ENCODE measurements at places on chromosomes 11 and 22.

DNA sequence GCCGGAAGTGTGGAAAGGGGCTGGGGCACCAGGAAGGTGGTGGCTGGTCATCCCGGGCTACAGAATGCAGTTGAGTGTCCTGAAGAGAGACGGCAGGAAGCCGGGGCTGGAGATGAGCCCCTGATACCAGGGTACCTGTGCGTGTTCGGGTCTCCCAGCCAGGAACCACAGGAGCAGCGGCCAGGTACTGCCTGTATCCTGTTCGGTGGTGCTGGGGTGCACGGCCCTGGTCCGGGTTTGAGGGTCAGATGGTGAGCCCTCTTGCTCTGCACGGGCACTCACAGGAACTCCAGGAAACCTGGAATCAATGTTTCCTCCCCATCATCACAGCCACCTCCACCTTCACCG is 253.1 kb upstream of the B3GAT1 start:
- no peak for DNase-seq

DNA sequence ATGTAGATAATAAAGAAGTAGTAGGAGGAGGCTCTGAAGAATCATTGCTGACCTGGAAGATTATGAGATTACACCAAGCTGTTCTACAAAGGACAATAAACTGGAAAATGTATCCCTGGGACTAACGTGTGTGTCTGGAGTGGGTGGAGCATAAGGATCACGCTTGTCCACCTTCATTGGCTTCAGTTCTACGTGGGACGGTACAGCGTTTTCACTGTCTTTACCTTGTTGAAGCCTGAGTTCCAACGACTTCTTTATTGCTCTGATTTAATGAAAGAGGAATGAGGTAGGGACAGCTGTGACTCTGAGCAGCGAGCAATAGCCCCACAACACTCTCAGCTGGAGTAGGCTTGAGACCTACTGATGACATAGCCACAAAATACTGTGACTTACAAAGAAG is 87.0 kb downstream of the ARHGAP42 start:
- no peak for DNase-seq

GRCh38 chr11:78022397-78023396 is at the start of gene KCTD14:
TSS of gene KCTD14 (minus strand) at chr11:78023276. CDS start at chr11:78023249, 27 bp downstream.
- DNase-seq: no peak

DNA sequence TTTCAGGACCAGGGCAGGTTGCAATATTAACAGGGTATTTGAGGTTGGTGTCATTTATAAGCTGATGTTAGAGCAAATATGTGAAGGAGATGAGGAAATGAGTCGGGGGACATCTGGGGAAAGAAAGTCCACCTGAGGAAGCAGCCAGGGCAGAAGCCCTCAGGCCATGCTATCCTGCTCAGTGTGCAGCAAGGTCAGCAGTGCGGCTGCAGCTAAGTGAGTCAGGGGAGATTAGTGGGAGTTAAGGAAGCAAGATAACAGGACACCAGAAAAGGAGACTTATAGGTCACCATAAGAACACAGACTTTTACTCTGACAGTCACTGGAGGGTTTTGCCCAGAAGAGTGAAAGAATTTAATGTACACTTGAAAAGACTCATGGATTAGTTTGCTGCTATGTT is 468.9 kb downstream of the NTM start:
- no peak for DNase-seq

GRCh38 chr11:47282462-47282861 is 12.5 kb downstream of the MADD start:
- DNase-seq: no peak

DNA sequence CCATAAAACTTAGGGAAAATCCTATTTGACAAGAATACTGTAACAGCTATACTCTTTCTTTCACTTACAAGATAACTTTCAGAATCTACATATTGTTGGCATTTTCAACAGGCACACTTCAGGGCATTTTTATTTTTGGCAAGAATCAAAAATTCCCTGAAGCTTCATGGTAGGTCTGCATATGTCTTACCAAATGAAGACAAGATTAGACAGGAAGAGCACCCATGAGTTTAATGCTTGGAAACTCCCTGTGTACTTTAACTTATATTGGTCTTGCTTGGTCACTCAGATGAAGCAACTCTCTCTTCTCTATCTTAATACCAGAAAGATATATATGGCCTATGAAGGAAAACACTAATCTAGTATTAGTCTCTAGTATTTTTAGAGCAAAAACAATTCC is 137.7 kb downstream of the ATG16L2 start:
- no peak for DNase-seq

DNA sequence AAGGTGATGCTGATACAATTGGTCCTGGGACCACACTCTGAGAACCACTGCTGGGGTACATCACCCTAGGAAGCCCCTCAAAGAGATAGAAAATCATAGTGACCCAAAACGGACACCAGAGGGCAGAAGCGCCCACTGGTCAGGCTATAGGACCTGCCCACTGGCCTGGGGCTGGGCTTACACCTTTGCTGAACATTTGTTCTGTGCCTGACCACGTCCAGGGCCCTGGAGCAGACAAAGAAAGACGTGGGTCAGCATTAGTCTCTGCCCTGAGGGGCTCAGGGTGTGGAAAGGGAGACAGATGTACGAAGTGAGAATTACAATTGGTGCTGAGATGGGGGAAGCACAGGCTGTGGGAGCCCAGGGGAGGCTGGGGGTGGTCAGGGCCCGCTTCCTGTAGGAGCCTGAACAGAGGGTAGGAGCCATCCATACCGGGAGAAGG is 14.4 kb upstream of the SERPINH1 start:
- DNase-seq: no peak

- DNase-seq: no peak
Observed at GRCh38 chr11:16191868-16192240, 164.5 kb downstream of the SOX6 start.

- DNase-seq: no peak
Observed at GRCh38 chr22:29892315-29893156, 9.6 kb downstream of the MTMR3 start.

DNA sequence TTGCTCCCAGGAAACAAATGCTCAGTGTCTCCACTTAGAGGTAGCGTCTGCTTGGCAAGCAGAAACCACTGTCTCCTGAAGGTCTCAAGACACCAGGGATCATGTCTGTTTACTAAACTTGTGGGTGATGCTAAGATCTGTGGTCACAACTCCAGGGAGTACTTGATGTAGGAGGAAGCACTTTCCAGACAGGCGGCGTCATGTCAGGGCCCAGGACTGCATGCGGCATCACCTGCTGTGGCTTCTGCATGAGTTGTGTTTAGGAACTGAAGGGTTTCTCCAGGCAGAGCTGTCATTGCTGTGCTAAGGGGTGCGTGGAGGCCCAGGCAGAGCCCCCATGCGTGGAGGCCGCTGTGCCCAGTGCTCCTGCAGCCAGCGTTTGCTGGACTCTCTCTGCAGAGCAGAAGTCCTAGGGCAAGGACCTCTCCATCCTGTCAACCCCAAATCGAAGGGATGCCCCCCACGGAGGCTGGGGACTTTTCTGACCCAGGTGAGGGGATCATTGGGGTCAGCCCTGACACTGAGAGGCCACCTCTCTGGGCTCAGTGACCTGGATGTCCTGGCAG is 8.1 kb upstream of the PANX2 start:
- DNase-seq: no peak

- peak; percentile 83 for DNase-seq
Observed at GRCh38 chr11:8810540-8811301, 100.3 kb upstream of the AKIP1 start.

GRCh38 chr22:43148581-43148980 is 2.8 kb upstream of the TSPO start:
- DNase-seq: no peak

- peak; percentile 60 for DNase-seq
Observed at GRCh38 chr11:77819921-77820564, 479 bp downstream of the RSF1 start.

GRCh38 chr11:35714882-35715627 is 52.5 kb downstream of the TRIM44 start:
- no peak for DNase-seq

GRCh38 chr11:13160346-13160745 is 117.2 kb upstream of the BMAL1 start:
- peak; percentile 10 for DNase-seq

DNA sequence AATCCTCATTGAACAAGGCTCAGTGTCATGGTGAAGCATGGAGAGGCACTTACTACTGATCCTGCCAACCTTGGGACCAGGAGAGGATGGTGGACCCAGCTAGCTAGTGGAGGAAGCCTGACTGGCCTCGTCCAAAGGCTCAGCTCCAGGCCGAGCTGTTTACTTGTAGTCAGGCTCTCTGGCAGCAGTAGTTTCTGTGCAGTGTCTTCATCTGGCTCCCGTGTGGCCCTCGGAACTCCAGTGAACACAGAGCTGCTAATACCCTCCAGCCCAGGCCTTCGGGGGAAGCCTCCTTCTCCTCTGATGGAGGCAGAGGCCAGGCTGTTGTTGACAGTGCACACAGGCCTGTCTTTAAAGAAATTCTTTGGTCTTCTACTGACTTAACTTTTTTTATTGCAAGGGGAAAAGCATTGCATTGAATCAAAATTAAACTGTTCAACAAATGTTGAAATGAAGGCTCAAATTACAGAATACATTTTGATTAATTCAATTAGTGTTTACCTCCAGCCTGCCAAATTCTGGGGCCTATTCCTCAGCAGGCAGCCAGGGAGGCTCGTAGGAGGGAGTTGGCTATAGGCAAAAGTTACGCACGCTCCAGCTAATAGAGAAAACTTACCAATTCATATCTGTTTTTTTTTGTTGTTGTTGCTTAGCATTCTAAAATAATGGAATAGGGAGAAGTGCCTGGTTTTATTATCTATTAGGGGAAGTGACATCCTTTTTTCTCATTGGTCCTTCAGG is 18.8 kb downstream of the PPFIBP2 start:
- no peak for DNase-seq

DNA sequence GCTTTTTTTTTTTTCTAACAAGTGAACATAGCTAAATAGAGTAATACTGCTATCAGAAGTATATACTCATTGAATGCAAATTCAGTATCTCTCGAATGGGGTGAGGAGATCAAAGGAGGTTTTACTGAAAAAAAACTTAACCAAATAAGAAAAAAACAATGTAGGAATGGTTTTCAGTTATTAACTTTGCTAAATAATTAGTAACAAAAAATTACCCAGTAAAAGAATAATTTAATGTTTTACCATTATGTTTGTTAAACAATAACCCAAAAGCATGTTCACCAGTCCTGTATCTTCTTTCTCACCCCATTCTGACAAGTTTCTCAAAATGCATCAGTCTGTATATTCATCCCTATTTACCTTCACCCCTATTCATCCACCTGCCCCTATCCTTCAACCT is 22.6 kb upstream of the CTSC start:
- no peak for DNase-seq

GRCh38 chr11:27976262-27976661 is 131.7 kb downstream of the KIF18A start:
- DNase-seq: no peak

DNA sequence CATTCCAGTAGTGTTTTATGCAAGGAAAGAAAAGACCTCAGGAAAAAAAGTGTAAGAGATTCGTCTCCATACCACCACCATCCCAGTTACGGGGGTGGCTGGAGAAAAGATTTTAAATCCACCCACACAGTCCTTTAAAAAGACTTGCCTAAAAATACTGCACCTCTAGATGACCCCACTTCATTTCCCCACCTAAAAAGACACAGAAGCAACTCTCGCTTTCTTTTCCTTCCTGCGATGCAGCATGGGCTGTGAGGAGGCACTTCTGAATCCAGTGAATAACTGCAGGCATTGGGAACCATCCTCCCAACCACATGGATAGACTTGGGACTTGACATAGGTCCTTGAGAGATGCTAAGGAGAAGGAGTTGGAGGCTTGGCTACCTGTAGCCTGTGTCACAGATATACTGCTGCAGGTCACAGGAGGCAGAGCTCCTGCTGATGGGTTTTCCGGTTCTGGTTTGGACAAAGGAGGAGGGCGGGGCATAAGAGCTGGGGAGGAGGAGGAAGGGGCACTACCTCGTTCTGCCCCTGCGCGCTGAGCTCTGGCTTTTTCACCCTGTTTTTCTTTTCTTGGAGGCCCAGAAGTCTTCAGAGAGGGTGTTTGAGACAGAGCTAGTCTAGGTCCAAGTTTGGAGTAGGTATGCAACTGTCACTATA is 285.9 kb downstream of the NTM start:
- DNase-seq: no peak

- peak; percentile 90 for DNase-seq
Observed at GRCh38 chr11:6468712-6469495, 4.8 kb downstream of the TRIM3 start.

GRCh38 chr11:8384199-8384821 is 120.6 kb upstream of the LMO1 start:
- no peak for DNase-seq
